Brain pericyte (primary cell): ENCODE measurements at places on chromosomes 1 and 21.

GRCh38 chr1:211639475-211640300, 35.7 kb downstream of the NEK2 start:
- peak; percentile 77 for DNase-seq

GRCh38 chr1:228358039-228358763, 48.4 kb downstream of the TRIM11 start:
- DNase-seq: no peak

- no peak for DNase-seq
These were observed 57.1 kb upstream of the TBX15 start for GRCh38 chr1:119045096-119045746.

DNA sequence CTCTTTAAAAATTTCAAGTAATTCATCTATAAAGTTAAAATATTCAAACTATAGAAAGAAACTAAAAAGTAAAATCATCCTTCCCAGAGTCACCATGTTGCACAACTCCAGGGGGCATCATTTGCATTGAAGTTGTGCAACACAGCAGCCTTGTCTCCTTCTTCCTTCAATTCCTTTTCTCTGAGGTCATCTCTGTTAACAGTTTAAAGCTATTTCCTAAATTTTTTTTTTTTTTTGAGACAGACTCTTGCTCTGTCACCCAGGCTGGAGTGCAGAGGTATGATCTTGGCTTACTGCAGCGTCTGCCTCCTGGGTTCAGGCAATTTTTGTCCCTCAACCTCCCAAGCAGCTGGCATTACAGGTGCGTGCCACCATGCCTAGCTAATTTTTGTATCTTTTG, 7.1 kb downstream of the RHBG start:
- no peak for DNase-seq

GRCh38 chr1:21573971-21574465, 64.8 kb downstream of the ALPL start:
- peak; percentile 70 for DNase-seq

DNA sequence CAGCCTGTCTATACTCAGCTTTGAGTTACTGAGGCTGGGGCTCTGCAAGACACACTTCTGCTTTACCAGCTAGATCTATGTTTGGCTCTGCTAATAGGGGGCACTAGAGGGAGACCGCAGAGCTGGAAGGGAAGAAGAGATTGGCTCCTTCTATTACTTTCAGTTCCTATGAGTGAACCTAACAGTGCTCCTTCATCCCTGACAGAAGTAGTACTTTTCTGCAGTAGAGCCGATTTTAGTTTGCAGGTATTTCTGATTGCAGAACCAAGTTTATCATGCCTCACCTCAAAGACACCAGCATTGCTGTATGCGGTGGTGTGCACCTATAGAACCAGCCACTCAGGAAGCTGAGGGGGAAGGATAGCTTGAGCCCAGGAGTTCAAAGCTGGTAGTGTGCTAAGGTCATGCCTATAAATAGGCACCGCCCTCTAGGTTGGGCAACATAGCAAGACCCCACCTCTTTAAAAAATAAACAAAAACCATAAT, 5.7 kb upstream of the ZDHHC18 start:
- DNase-seq: no peak

DNA sequence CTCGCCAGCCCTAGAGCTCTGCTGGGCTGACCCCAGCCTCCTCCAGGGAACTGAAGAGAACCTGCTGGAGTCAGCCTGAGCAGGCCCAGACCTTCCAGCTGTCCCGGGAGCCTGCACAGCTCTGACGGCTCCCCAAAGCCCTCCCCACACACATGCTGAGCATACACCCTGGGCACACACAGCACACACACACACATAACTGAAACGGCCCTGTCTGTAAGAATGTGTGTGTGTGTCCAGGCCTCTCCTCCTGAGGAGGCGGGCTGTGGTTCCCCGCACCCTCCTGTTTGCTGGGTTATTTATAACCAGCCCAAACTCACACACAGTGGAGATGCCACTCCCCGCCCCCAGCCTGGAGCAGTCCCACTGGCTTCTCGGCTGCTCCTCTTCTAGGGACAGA, 20.2 kb downstream of the SDC3 start:
- DNase-seq: no peak

DNA sequence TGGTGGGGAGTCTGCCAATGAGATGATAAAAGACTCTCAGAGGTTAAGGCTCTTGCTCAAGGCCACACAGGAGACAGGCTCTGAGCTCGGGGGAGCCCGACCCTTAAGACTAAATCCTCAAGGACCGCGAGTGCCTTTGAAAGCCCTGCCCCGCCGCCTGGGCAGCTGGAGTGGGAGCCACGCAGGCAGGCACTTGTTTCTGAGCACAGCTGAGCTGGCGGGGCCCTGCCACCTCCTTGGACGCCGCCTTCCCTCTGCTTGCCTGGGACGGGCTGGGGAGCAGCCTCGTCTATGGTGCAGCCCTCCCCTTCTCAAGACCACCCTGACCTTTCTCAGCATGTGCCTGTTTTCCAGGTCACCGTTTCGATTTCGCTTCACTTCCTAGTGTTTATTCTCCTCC, 169.3 kb downstream of the CAMTA1 start:
- DNase-seq: no peak

GRCh38 chr1:92484472-92485380, 2.0 kb downstream of the GFI1 start:
- no peak for DNase-seq

DNA sequence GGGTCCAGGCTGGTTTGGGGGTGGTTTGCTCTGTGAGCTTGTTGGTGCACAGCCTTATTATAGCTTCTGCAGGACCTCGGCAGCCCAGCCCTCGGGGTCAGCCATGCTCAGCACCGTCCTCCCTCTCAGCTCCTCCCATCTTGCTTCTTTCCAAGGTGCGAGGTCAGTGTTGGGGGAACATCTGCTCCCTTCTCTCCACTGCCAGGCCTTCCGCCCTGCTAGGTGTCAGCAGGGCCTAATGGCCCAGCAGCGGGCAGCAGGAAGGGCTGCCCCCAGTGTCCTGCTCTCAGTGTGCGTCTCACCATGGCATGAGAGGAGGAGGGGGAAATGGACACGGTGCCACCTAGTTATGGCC, 36.5 kb upstream of the LRRC3 start:
- DNase-seq: no peak

GRCh38 chr1:218527737-218528136, 182.6 kb downstream of the TGFB2 start:
- DNase-seq: no peak

DNA sequence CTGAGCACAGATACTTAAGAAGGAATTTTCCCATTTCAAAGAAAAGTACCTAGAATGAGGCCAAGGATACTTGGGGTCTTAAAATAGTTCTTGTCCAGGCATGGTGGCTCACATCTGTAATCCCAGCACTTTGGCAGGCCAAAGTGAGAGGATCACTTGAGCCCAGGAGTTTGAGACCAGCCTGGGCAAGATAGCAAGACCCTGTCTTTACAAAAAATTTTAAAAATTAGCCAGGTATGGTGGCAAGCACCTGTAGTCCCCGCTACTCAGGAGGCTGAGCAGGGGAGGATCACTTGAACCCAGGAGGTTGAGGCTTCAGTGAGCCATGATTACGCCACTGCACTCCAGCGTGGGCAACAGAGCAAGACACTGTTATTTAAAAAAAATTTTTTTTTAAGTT, 29.0 kb downstream of the NFYC start:
- no peak for DNase-seq

DNA sequence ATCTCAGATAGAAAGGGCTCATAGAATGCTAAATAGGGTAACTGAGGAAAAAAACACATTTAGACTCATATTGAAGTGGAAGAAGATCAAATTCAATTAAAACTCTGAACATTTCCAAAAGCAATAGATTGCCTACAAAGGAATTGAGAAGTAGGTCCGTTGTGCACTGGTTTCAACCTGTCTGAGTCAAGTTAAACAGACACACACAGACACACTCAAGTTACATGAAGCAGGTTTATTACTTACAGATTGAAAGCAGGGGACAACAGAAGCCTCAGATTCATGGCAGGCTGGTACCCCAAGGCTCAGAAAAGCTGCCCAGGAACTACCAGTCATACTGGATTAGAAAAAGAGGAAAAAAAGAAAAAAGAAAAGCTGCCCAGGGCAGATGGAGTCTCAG, 20.7 kb upstream of the S100A2 start:
- DNase-seq: no peak

- DNase-seq: no peak
These were observed 85.5 kb upstream of the PALMD start for GRCh38 chr1:99560207-99561040.

GRCh38 chr1:226864311-226864710, 6.1 kb upstream of the PSEN2 start:
- no peak for DNase-seq

DNA sequence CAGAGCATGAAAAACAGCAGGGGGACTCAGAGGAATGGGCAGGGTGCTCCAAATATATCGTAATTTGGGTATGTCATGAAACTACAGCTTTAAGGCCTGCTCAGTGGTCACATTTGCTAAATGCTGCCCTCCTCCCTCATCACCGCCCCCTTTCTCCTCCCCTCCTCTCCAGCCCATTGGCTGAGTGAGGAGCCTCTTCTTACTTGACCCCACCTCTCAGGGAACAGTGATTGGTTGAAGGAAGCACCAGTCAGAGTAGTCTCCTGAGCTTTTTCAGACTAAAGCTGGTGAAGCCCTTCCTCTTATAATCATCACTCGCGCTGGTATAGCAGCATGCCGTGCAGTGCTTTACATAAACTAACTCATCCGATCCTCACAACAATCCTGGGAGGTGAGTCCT, 10.0 kb upstream of the TTC39A start:
- DNase-seq: no peak

GRCh38 chr1:187715483-187715882, 886.7 kb downstream of the PLA2G4A start:
- no peak for DNase-seq
